Activated CD8-positive, alpha-beta memory T cell treated with anti-CD3 and anti-CD28 coated beads for 4 hours (primary cell): ENCODE measurements at places on chromosomes 12 and 14.

DNA sequence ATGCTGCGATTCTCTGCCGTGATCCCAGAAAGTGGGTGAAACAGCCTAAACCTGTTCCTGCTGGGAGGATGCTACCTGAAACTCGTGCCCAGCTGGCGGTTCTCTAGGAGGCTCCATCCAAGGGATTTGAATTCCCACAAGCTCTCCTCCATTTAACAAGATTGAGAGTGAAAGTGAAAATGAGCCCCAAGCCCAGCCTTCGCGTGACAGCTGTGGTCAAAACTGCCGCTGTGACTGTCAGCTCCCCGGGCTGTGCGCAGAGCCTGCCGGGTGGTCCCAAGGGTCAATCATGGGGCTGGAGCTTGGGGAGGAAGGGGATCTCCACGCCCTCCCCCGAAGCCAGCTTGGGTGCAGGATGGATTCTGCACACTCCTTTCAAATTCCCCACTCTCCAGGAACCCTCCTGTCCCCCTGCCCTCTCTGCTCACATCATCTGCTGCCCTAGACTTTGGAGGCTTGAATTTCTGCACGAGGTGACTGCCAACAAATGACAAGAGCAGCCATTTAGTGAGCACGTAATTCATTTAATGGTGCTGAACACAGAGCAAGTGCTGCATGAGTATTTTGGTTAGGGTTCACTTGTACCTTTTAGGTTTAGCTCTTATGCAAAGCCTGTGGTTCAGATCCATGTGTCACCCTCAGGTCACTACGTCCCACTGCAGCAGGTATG is 5.3 kb downstream of the ASB2 start:
- DNase-seq, result no peak

GRCh38 chr12:124497039-124497438 is 70.4 kb downstream of the NCOR2 start:
- no peak for DNase-seq

DNA sequence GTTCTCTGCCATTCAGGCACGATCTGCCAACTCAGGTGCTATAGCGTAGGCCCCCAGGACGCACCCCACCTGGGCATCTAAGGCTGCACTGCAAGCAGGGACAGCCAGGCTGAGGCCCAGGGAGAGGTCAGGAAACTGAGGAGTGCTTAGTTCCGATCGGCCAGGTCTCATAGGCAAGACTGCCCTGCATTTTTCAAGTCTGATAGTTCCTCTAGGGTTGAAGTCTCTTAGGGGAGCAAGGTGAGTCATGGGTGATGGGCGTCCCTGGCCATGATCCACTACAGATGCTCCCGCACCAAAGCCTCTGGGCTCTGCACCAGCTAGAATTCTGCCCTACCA is 13.2 kb downstream of the NOPCHAP1 start:
- DNase-seq, result no peak

DNA sequence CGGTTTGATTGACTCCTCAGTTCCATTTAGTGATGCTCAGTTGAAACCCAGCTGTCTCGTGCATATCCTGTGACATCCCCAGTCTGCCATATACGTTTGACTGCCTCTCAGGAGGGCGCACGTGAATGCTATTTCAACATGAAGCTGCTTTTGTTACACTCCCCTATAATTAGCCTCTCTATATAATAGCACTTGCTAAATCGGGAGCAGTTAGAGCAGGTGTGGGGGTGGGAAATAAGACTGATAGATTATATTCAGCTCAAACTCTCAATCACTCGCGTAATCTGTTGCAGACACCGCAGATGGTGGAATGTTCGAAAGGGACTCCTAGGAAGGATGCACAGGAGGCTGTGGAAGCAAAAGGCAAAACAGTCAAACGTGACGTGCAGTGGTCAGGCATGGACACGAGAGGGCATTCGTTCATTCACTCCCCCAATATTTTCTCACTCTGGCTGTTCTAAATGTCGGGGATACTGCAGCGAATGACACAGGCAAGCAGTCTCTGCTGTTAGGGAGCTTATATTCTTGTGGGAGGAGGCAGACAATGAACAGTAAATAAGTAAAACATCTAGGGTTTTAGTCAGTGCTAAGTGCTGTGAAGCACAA is 29.8 kb downstream of the KCNA1 start:
- no peak for DNase-seq
